Effector memory CD4-positive, alpha-beta T cell (primary cell): ENCODE measurements at places on chromosomes 2 and 18.

DNA sequence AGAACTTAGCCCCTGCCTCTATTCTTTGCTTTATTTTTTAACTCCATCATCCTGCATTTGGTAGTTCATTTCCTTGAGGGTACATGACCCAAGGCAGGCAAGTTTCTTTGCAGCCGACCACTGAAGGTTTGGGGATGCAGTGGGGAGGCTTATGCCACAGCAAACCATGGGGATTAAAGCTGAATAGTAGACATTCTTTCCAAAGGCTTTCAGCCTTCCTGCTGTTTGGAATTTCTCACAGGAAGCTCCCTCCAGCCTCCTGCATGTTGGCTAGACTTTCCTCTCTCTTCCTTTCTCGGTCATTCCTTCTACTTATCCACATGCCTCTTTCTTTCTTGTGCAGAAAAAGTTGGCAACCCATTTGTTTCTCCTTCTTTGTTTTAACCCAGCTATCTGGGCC is 77.3 kb downstream of the SOCS6 start:
- no peak for DNase-seq

GRCh38 chr2:233179848-233180366 is 71.6 kb upstream of the ATG16L1 start:
- no peak for DNase-seq

DNA sequence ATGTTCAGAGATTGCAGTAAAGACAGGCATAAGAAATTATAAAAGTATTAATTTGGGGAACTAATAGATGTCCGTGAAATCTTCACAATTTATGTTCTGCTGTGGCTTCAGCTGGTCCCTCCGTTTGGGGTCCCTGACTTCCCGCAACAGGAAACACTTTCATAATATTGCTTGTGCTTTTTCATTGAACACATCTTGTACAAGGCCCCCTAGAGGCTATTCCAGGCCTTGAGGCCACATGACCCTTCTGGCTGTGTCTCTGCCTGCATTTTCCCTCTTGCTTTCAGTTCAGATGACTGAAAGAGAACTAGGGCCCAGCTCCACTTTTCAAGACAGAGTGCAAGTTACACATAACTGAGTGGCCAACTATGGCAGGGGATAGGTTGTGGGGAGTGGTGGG is 164.1 kb downstream of the TMEM247 start:
- DNase-seq, result no peak

DNA sequence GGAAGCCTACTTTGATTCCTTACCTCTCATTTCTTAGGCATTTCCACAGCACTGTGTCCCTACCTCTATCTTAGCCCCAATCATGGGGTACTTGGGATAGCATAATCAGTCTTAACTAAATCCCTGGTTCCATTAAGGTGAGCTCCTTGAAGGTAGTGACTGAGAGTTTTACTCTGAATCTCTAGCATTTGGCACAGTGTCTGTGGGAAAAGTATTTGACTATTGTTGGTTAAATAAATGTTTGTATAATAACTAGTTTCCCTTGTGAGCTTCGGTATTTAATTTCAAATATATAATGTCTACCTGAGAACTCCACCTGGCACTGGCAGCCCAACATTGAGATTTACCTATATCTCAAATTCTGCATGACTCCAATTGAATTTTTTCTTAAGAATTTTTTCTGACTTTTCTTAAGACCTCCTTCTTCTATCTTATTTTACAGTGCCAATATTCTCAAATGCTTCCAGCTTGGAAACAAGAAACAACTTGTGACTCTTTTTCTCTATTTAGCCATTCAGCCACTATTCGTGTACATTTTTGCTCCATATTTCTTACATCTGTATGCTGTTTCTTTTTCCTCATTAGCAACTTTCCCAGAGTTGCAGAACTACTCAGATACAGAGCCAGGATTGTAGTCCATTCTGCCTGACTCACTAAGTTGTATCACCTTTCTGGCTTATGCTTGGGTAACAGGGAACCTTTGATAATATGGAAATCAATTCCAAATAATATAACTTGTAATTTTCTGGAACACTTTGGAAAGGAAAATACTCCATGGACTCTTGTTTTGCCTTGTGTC is 214.0 kb upstream of the NT5C1B start:
- DNase-seq, result no peak

DNA sequence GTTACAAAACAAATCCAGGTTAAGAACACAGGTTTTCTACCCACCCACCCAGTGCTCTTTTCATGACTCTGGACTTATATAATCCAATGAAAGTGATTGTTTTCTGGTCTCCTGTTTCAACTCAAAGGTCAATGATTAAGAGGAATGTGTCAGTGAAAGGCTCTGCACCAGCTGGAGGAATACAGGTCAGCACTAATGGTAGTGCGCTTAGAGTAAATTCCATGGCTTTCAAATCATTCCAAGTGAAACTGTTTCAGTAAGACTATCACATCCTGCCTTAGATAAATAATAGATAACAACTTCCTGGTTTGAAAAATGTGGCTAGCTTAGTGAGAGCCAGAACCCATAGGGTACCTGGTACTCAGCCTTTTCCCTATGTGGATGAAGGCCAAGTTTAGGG is 47.8 kb downstream of the SLC9A4 start:
- DNase-seq, result no peak

GRCh38 chr2:75100801-75101151 is 98.5 kb downstream of the TACR1 start:
- DNase-seq, result no peak

DNA sequence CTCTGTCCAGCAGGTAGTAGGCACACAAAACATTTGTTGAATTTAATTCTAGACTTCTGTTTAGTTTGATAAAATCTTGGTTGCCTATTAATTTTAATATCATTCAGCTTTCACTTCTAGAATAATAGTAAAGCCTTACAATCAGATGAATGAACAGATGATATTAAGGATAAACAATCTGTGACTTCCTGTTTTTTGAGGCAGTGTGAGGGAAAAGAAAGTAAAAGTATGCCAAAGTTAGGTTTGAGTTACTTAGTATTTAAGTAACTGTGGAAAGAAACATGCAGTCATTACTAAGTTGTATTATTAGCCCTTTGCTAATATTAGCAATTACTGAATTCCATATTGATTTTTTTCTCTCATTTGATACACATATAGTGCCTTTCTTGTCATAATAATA is 31.5 kb downstream of the EPB41L5 start:
- no peak for DNase-seq

DNA sequence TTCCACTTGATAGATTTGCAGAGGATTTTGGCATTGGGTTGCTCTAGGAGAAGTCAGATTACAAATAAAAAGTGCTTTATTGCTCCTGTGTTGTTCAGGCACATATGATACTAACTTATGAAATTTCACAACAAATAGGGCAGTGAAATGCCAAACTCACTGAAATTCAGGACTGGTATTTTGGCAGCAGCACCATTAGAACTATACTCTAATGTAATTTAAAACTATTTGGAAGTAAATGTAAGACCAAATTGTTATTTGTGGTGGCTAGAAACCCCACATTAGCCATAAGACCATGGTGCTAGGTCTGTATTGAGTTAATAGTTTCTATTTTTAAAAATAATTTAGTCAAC is 57.2 kb downstream of the SPTBN1 start:
- no peak for DNase-seq
